ENCODE measurements at places on chromosomes 6 and 20.

DNA sequence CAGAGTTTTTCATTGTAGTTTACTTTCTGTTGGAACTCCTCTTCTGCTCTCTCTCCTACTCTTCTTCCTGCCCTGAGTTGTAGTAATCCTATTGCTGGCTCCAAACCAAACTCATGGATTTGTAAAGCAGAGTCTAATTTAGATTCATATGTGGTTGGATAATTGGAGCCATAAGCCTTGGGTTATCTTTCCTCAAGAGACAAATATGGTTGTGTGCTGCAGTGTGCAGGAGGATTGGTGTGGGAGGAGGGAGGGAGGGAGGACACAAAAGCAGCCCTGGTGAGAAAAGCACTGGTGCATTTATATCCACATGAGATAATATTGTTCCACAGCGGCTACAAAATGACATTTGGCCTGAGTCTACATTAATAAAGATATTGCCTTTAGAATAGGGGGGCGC, 4.2 kb downstream of the HLA-G start:
- DNase-seq, result no peak

DNA sequence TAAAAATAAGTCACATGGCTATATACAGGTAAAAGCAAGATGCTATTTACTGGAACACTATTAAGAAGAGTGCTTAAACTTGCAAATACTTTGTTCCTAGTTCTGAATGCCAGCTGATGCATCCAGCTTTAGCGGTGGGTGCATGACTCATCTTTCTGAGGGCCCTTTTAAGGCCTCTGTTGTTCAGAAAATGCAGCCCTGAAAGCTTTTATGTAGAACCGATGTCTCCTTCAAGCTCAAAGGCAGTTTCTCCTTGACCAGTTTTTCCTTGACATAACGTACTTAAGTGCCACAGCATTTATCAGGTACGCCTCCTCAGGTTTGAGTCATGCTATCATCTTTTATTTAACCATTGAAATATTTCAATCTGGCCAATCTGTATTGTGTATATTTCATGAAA, 82.8 kb downstream of the MLIP start:
- DNase-seq, result no peak

- DNase-seq, result peak; percentile 37
Observed at GRCh38 chr6:28838289-28838633, 85.5 kb downstream of the TRIM27 start.

DNA sequence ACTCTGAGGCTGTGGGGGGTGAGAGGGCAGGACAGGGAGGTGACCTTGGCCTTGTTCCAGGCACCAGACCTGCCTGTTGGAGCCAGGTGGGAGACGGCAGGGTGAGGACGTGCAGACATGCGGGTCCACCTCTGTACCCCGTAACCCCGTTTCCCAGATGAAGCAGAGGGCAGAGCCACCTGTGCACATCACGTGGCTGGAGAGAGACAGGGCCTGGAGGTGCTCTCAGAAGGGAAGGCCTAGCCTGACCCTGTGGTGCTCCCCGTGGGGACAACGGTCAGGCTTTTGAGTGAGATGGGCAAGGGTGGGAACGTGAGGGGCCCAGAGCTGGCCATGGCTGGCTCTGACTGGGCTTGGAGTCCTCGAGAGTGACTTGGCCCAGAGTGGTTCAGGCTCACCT, 6.6 kb downstream of the NTSR1 start:
- no peak for DNase-seq

GRCh38 chr6:113082745-113083144, 735.6 kb downstream of the RFPL4B start:
- peak; percentile 52 for DNase-seq

- no peak for DNase-seq
Observed at GRCh38 chr6:157763904-157764177, 59.2 kb upstream of the SNX9 start.

GRCh38 chr6:54595844-54596243, 250.7 kb upstream of the FAM83B start:
- no peak for DNase-seq

GRCh38 chr20:31967830-31968249, at the start of gene XKR7:
Gene XKR7, plus strand, starts transcription at chr20:31968151. Its CDS starts 25 bp downstream, at chr20:31968176.
- no peak for DNase-seq

- DNase-seq, result no peak
Observed at GRCh38 chr20:21136015-21136732, 10.3 kb downstream of the KIZ start.

DNA sequence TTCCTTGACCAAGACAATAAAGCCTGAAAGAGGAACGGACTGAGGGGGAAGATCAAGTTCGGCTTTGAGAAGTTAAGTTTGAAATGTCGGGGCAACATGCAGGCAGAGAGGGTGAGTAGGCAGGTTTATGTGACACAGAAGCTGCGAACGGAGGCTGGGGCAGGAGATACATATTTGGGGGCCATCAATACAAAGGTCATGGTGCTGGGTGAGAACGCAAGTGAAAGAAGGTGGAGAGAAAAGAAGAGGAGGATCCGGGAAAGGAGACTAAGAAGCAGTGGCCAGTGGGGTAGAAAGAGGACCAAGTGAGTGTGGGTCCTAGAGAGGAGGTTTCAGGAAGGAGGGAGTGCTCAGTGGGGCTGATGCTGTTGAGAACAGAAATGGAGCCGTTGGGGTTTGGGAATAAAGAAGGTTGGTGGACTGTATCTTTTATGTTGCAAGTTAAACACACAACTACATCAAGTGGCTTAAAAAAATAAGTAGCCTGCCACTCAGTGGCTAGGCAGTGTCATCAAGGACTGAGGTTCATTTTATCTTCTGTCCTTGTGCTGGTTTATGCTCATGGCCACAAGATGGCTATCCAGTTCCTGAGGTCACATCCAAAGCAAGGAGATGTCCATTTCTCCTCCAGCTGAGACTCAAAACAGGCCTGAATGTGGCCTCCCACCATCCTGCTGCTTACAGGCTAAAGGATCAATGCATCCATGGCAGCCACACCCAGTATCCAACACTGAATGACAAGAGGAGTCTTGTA, 1.7 kb upstream of the BLCAP start:
- no peak for DNase-seq

DNA sequence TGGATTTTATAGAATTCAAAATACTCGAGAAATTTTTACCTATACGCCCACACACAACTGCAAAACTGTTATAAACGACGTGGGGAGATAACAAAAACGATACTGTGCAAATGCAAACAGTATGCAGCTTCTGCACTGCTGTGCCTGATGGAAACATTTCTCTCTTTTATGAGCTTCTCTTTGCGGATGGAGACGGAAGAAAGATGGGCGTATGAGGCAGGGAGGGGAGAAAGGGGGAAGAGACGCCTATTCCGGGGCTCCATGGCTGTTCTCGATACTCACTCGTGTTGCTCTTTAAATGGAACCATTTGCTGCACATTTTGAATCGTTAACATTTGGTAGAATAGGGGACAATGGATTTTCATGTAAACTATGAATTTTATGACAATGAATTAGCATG, 69.1 kb upstream of the EXOC2 start:
- no peak for DNase-seq

DNA sequence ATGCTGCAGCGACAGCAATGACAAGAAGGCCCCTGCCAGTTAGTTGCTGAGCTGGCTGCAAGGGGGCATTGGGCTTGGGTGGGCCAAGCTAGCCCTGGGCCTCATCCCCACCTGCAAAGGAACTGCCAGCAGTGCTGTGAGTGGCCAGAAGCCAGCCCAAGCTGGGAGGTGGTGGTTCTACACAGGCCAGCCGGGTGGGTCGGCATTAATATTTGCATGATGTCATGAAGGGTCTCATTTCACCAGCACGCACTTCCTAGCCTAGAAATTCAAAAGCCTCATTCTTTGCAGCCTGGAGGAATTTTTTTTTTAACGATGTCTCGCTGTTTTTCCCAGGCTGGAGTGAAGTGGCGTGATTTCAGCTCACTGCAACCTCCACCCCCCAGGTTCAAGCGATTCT, 62.0 kb downstream of the IYD start:
- DNase-seq, result no peak

DNA sequence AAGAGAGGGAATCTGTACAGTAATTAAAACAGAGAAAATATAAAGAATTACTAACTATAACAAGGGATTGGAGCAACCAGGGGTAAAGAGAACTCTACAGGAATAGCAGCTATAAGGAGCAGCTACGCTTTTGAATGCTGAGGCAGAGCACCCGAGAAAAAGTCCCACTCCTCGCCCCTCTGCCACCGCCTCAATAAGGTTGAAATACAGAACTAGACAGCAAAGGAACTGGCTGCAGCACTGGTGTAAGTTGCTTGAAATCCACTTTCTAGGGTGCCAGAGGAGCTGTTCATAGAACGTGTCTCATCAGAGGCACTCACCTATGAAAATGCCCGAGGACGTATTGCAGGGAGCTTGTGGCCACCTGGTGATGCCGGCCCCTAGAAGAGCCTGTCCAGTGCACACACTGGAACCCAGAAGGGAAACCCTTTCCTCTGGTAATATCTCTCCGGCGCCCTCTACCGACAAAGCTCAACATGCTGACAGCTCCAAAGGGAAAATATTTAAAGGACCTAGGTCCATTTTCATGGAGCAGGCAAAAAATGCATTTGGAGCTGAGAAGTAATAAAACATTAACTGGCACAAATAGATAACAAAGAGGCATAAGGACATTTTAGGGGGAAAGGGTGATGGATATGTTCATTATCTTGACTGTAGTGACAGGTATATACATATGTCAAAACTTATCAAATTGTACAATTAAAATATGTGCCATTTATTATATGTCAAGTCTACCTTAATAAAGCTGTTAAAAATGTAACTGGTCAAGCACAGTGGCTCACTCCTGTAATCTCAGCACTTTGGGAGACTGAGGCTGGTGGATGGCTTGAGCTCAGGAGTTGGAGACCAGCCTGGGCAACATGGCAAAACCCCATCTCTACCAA, 137.4 kb upstream of the HDAC2 start:
- DNase-seq, result no peak

GRCh38 chr6:90596967-90597539, 10.2 kb upstream of the MAP3K7 start:
- no peak for DNase-seq

GRCh38 chr6:35275744-35276260, 16.3 kb downstream of the ZNF76 start:
- DNase-seq, result no peak

GRCh38 chr20:63695424-63696305, 787 bp upstream of the TNFRSF6B start:
- no peak for DNase-seq

- DNase-seq, result peak; percentile 24
Observed at GRCh38 chr6:13908955-13909381, 15.8 kb upstream of the RNF182 start.

DNA sequence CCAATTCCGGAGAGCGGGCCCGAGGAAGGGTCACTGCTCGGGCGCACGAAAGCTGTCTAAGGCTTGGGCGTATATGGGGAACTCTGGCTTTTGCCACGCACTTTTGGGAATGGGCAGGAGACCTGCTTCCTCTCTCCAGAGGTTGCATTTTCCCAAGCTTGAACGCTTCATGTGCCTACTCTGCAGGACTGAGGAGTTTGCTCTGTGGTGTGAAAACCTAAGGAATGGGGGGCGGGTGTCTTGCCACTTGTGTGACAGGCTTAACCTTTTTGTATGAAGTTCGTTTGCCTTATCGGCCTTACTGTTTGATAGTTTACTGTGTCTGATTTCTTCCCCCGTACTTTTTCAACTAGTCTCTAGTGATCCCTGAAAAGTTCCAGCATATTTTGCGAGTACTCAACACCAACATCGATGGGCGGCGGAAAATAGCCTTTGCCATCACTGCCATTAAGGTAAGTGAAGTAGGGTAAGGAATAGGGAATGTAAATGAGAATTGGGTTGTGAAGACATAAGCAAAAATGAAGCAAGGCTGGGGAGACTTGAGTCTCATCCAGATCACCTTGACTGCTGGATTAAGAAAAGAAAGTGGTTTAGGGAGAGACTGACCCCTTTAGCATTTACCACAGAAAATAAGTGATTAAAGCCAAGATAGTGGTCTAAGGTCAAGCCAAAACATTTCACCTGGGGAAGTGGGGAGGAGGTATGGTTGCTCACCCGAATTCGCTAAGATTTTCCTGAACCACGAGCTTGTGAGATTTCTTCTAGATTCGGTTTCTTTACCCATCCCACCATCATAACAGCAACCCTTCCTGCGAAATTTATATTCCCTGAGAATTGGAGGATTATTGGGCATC, 627 bp downstream of the RPS18 start:
- DNase-seq, result no peak

DNA sequence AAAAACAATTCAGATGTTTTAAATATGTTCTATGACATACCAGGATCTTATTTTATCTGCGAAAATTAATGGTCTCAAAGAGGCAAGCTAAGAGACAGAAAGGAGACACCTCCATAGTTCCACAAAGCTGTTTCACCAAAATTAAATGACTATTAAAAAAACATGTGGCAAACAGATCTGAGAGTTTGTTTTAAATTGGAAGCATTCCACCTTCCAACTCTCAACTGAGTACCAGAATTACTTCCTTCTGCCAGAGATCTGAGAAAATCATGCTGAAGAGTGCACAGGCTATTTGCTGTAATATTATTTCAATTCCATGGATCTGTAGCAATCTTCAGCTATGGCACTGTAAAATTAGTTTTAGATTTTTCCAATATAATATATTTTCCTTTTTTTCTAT, 669.5 kb upstream of the MARCKS start:
- no peak for DNase-seq

GRCh38 chr20:23151008-23151703, 65.0 kb upstream of the CD93 start:
- no peak for DNase-seq

- no peak for DNase-seq
Observed at GRCh38 chr6:52143551-52143950, 42.6 kb upstream of the IL17A start.

DNA sequence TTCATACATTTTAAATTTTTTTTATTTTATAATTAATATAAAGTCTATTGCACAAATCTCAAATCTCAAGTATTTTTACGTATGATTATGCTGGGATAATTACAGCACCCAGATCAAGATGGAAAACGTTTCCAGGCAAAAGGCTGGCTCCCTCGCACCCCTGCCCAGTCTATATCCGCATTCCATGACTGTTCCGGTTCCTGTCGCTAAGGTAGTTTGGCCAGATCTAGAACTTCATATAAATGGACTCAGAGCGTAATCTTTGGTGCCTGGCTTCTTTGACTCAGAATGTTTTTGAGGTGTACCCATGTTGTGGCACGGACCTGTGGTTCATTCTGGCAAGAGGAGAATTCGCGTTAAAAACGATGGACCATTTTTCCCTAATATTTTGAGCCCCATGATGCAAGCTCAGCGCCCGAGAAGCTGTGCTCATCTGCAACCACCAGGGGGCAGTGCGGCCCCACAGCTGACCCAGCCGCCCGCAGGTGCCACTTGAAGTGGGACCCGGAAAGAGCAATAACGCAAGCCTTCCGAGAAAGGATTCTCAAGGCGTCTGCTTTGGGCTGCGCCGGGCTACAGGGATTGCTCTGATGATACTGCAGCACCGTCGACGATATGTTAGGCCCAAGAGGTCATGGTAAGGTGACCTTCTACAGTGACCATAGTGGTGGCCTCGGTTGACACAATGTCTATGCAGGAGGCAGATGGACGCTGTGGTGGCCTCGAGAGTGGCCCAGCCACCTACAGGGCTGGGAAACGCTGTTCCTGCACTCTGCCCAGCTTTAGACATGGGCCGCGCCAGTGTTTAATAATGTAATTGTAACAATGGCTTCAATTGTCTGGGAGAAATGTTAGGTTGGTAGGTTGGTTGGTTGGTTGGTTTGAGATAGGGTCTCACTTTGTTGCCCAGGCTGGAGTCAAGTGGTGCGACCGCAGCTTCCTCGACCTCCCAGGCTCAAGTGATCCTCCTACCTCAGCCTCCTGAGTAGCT, 160.1 kb downstream of the ZMYND8 start:
- peak; percentile 16 for DNase-seq

- DNase-seq, result no peak
Observed at GRCh38 chr20:54733687-54734086, 258.3 kb downstream of the DOK5 start.
